Omental fat pad (tissue), 4 donors: ENCODE measurements at places on chromosomes 2 and 18.

DNA sequence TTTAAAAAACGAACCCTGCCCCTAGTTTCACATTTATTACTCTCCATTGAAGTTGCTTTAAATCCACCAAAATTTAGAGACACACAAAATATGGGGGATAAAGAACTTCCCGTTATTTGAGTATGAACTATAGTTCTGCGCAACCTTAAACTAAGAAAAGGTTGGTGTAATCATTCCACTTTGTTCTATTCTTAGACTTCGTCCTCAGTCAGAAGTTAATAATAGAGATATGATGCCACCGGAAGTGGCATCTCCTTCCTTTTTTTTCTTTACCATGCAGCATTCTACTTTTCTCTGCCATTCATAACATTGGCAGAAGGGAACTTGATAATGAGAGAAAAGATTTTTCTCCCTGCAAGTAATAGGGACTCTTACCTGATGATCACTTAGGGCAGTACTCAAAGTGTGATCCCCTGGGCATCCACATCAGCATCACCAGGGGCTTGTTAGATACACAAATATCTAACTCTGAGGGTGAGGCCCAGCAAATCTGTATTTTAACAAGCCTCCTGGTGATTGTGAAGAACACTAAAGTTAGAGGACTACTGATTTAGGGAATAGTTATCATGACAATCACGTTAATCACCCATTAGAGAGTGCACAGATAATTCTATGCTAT lies 147.7 kb upstream of the DTNA start:
- no peak for DNase-seq

DNA sequence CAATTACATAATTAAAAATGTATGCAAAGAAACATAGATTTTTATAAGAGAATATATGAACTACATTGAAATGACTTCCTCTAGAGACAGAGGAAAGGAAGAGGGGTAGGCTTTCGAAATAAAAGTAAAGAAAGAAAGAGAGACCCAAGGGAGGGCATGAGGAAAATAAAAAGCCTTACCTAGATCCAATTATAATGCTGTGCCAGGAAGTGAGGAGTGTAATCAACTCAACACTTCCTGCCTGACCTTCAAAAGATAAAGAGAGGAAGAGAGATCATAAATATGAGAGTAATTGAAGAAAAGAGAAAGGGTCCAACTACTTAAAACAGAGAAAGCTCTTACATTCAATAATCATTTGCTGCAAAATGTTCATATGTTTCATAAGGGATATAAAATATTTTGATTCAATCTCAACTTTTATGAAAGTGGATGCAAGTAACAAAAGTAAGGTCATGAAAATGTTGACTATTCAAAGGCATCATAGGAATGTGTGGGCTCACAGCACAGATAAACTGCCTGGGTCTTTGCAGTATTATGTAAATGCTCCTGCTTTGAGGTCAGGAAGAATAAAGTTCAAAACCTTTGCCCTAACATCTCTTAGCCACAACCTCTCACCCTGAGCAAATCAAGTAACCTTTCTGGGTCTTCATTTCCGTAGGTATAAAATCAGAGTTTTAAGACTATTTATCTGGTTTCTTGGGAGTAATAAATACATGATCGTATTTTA lies 1237.7 kb downstream of the LRP1B start:
- no peak for DNase-seq

GRCh38 chr2:203585516-203585915 lies 50.4 kb upstream of the RAPH1 start:
- no peak for DNase-seq

- no peak for DNase-seq
Observed at GRCh38 chr2:1341404-1342120, 71.7 kb upstream of the TPO start.

DNA sequence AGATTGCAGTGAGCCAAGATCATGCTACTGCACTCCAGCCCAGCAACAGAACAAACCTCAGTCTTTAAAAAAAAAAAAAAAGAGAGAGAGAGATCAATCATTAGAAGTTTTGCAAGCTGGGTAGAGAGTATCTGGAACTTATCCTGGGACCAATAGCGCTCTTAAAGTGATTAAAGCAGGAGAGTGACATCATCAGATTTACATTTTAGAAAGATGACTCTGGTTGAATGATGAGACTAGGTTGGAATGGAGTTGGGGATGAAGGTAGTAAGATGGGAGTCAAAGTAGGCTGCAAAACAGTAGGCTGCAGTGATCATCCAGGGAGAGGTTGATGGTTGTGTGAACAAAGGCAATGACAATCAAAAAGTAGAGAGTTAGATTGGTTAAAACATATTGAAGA lies 37.8 kb downstream of the MYL1 start:
- no peak for DNase-seq

DNA sequence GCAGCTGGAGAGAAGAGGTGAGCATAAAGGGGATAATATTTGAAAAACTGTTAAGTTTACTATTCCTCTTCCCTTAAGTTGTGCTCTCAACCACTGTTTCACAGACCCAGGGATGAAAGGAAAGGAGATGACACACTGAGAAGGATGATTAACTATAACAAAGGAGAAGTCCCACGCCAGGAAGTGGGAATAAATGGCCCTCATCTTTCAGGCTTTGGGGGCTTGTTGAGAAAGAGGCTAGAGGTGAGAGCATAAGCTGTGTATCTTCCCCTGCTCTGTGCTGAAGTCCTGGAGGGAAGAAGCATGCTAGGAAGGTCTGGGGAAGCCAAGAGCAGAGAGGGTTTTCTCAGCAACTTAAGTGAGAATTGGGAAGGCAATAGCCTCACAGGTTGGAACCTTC lies 399.1 kb upstream of the ATP5MC3 start:
- DNase-seq = no peak

- no peak for DNase-seq
Observed at GRCh38 chr18:34959211-34959829, 81.9 kb upstream of the MAPRE2 start.

DNA sequence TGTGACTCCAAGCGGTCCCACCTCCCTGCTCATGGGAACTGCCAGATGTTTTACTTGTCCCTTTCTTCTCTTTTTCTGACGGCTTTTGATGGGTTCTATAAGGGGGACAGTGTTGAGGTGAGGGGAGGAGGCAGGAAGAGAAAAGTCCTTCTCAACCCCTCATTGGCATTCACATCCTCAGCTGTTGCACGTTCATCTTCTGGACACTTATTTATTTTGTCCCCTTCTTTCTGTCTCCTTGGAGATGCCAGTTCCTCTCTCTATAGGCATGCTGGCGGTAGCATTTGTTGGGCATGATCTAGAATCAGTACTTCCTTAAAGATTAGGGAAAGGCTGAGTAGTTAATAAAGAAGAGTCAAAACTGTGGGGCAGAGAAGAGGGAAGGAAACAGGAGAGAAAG lies 99.0 kb upstream of the KLHL14 start:
- DNase-seq = no peak
